Upper lobe of right lung (tissue), 1 donor: ENCODE measurements at places on chromosomes 4 and X.

DNA sequence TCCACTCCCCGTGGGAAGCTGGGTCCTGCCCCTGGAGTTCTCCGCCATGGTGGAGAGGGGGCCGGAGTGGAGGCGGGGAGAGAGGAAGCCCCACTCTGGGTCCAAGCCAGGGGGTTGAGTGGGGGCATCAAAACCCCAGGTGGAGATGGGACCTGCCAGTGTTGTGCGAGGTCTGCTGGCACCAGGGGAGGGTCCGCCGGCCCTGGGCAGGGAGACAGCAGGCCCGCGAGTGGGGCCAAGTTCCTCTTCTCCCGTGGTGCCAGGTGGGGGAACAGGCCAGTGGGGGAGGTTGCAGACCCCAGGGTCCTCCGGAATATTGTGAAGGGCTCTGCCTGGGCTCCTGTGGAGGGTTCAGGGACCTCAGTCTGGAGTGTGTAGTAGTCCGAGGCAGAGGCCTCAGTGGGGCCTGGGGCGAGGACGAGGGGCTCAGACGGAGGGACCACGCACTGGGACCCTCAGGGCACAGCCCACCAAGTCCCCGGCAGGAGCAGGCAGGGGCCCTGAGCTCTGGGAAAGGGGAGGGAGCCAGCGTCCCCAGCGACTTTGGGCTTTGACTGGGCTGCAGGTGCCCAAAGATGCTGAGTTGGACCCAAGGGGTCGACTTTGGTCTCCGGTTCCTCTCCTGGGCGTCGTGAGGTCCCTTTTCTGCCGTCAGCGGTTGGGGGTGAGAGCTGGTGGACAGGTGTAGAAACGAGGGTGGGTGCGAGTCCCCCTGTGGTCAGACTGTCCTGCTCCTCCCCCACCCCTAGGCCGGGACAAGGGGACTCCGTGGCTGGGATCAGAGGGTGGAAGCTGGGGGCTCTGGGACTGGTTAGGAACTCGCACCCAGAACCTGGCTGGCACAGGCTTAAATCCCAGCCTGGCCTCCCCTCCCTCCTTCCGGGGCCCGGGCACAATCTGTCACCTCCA is 43.8 kb upstream of the NKX1-1 start:
- DNase-seq: no peak

- no peak for DNase-seq
Measured at GRCh38 chr4:153322791-153323190, 21.7 kb upstream of the MND1 start.

GRCh38 chrX:109704563-109704962 is 28.5 kb downstream of the ACSL4 start:
- no peak for DNase-seq

- DNase-seq: no peak
Measured at GRCh38 chr4:150032541-150032940, 45.7 kb upstream of the DCLK2 start.

DNA sequence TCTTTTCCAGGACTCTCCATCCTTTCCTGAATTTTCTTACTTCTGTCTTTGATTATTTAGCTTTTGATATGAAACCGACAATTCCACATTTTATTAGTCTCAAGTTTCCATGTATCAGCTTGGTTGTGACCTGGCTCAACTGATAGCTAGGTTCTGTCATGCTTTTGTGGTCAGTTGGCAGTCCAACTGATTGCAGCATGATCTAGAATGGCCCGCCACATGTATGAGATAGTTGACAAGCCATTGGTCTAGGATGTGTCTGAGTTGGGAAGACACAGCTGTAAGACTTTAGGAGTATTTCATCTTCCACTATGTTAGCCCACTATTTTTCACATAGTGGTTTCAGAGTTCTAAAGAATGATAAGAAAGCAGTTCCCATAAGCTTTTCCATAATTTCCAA is 117.5 kb upstream of the GRID2 start:
- no peak for DNase-seq

DNA sequence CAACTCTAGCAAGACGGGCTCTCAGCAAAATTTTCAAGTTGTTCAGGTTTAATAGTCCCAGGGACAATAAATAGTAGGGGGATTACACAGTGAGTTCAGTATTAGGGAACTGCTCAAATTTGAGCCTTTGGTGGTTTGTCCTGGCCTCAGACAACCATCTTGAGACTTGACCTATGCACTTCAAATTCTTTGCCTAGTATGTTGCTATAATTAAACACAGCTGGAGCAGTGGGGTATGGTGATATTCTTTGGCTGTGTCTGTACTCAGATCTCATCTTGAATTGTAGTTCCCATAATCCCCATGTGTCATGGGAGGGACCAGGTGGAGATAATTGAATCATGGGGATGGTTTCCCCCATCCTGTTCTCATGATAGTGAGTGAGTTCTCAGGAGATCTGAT is 43.3 kb upstream of the TEX13A start:
- no peak for DNase-seq

GRCh38 chr4:134691915-134692314 is 490.3 kb upstream of the PABPC4L start:
- no peak for DNase-seq

- no peak for DNase-seq
Measured at GRCh38 chr4:142034101-142034500, 397.7 kb downstream of the IL15 start.

- no peak for DNase-seq
Measured at GRCh38 chrX:145041486-145041885, 205.8 kb upstream of the SPANXN1 start.

DNA sequence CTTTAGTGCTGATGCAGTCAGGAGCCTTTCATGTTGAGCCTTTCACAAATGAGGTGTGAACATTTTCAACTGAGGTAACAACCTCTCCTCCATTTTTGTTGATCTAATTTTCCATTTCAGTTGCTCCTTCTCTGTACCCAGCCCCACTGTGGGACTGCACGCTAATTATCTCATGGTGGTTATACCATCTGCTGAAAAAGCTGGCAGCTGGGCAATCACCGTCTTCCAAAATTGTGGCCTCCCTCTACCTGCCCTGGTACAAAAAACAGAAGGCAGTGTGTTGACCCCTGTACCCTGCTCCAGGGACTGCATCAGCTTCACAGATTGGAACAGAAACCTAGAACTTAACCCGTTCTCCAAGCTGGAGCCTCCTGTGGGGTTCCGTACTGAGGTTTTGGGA is 72.4 kb upstream of the LONRF3 start:
- no peak for DNase-seq

GRCh38 chr4:74109116-74109869 is 10.3 kb upstream of the CXCL2 start:
- no peak for DNase-seq

GRCh38 chr4:18756671-18757070 is 735.1 kb upstream of the LCORL start:
- no peak for DNase-seq

- DNase-seq: no peak
Measured at GRCh38 chrX:97016106-97016505, 132.4 kb downstream of the RPA4 start.

- DNase-seq: peak; percentile 74
Measured at GRCh38 chr4:78058591-78059523, 1.7 kb downstream of the FRAS1 start.

GRCh38 chr4:150656891-150657290 is 74.9 kb downstream of the MAB21L2 start:
- DNase-seq: no peak

GRCh38 chrX:155662282-155662681 is 49.5 kb upstream of the TMLHE start:
- no peak for DNase-seq

GRCh38 chrX:43976205-43976604 is 3.0 kb upstream of the NDP start:
- no peak for DNase-seq

DNA sequence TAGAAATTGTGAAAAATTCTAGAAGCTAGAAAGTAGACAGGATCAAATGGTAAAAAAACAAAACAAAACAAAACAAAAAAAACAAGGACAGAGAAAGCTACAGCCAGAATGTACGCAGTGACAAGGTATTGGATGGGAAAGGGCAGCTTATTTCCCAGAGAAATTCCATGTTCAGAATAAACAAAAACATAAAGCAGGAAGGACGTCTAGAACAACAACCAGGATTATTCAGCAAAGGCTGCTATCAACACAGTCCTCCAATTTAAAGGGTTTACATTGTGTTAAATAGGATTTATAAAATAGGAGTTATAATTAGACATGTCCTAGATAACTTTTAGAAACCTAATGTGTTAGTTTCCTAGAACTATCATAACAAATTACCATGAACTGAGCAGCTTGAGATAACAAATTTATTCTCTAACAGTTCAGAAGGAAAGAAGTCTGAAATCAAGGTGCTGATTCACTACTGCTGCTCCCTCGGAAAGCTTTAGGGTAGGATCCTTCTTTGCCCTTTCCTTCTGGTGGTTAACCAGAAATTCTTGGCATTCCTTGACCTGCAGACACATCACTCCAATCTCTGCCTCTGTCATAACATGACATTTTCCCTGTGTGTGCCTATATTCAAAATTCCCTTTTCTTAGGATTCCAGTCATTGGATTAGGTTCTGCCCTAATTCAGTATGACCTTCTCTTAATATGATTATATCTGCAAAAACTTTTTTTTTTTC is 175.6 kb downstream of the SNCA start:
- no peak for DNase-seq

GRCh38 chr4:133720001-133720400 is 481.6 kb downstream of the PABPC4L start:
- no peak for DNase-seq

DNA sequence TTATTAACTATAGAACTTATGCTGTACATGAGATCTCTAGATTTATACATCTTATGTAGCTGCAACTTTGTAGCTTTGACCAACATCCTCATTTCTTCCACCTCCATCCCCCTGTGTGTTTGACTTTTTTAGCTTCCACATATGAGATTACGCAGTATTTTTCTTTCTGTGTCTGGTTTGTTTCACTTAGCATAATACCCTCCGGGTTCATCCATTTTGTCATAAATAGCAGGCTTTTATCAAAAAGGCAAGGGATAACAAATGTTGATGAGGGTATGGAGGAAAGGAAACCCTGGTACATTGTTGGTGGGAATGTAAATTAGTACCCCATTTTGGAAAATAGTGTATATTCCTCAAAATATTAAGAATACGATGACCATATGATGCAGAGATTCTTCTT is 116.4 kb upstream of the DGKK start:
- DNase-seq: no peak

GRCh38 chrX:112367065-112367464 is 284.5 kb upstream of the TRPC5 start:
- no peak for DNase-seq

- DNase-seq: no peak
Measured at GRCh38 chrX:19214311-19214710, 92.0 kb upstream of the ADGRG2 start.

GRCh38 chr4:70715097-70715496 is 6.7 kb upstream of the RUFY3 start:
- DNase-seq: no peak

- DNase-seq: peak; percentile 72
Measured at GRCh38 chr4:54657551-54658251, at the start of gene KIT. Gene KIT, plus strand, starts transcription at chr4:54657957. Its CDS starts 58 bp downstream, at chr4:54658015.

DNA sequence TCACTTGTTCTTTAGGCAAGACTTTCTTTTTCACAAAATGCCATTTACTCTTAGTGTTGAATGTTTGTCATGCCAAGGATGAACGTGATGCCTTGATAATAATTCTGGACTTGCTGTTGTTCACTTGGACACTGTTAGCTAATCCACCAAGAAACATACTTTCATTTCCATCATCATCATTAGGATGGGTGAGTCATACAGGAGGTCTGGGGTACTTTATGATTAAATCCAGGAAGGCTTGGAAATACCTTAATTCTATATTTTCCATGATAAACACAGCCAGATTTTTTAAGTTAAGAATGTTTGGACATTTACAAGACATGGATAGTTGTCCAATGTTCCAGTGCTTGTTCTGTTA is 260.7 kb upstream of the GIMD1 start:
- no peak for DNase-seq

GRCh38 chrX:39813631-39814277 is 284.0 kb downstream of the BCOR start:
- no peak for DNase-seq

GRCh38 chr4:155615081-155615887 is 51.4 kb upstream of the GUCY1A1 start:
- DNase-seq: no peak

DNA sequence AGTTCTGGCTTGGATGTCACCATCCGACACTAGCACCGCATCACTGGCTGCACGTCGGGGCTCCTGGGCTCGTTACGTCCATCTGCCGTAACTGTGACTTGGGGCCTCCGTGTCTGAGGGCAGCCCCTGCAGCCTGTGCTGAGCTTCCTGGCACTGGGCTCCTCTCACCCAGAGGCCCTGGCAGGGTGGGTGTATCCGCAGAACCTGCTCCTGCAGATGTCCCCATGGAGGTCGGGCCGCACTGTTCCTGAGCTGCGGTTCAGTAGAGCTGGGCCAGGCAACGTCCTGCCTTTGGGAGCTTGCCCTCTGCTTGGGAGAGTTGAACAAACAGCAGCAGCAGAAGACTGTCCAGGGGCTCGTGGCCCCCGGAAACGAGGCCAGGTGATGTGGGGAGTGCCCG is 71.4 kb downstream of the RGS12 start:
- no peak for DNase-seq

- DNase-seq: no peak
Measured at GRCh38 chrX:42755815-42756214, 22.1 kb downstream of the PPP1R2C start.

GRCh38 chrX:81348388-81348787 is 146.5 kb downstream of the SH3BGRL start:
- DNase-seq: no peak

GRCh38 chr4:11566444-11567022 is 137.8 kb upstream of the HS3ST1 start:
- DNase-seq: no peak

GRCh38 chr4:153501578-153501977 is 35.4 kb downstream of the TMEM131L start:
- DNase-seq: no peak

DNA sequence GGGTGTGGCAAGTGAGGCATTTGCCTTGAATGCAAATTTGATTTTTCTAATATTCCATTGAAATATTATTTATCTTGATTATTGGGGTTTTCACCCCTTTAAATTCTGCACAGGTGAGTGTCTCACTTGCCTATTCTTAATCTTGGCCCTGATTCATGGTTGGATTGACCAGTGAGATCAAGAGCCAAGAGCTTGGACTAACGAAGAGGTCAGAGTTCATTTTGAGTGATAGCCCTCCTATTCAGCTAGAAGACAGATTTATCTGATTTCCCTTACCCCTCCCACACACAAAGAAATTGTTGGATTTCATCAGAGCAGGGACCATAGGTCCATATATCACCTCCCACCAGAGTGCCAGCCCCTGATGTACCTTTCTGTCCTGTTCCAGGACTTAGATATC is 11.6 kb upstream of the ACOT9 start:
- no peak for DNase-seq

- no peak for DNase-seq
Measured at GRCh38 chr4:52144372-52144771, 93.3 kb downstream of the SPATA18 start.

GRCh38 chrX:32842053-32842452 is 369.3 kb downstream of the DMD start:
- DNase-seq: no peak

- no peak for DNase-seq
Measured at GRCh38 chr4:145887241-145887991, 51.2 kb downstream of the ZNF827 start.

DNA sequence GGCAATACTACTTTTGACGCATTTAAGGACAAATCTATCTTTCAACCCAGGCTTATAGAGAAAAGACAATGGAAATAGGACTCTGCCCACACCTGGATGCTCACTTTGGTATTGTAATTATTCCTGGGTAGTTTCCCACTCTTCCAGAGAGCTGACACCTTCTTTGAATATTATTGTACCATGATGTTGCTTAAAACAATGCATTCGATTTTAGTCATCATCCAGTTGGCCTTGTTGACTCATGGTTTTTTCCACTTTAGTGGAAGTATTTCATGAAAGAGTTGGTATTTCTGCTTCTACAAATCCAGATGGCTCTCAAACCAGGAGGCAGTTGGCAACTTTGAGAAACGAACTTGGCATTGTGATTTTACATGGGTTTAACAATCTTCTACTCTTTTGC is 124.2 kb downstream of the ENOX2 start:
- DNase-seq: no peak
